ENCODE measurements at places on chromosomes 4 and X.

DNA sequence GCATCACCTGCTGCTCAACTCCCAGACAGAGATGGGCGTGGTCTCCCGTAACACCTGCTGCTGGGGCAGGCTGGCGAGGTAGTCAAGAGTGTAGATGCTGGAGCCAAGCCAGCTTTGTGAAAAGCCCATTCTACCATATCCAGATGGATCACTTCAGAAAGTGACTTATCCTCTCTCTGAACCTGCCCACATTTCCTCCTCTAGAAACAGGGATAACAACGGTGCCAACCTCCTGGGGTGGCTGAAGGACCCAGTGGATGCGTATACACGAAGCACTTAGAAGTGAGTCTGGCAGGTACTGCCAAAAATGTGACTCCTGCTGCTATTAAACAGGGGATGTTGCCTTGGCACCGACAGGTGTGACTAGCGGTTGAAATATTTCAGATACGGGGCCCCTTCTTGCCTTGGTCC lies 95.8 kb downstream of the SORBS2 start:
- no peak for DNase-seq

GRCh38 chr4:39609454-39609931 lies 29.2 kb downstream of the SMIM14 start:
- DNase-seq: no peak

GRCh38 chr4:74279716-74280115 lies 28.6 kb upstream of the EPGN start:
- DNase-seq: no peak

GRCh38 chr4:72305080-72305479 lies 263.9 kb downstream of the ADAMTS3 start:
- no peak for DNase-seq

DNA sequence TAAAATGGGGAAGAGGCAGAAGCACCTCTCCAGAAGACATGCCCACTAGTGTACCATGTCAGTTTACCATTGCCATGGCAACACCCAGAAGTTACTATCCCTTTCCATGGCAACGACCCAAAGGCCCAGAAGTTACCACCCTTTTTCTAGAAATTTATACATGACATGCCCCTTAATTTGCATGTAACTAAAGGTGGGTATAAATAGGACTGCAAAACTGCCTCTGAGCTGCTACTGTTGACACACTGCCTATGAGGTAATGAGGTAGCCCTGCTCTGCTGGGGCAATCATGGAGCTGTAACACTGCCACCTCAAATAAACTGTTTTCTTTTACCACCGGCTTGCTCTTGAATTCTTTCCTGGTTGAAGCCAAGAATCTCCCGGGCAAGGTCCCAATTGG lies 13.9 kb upstream of the BEX4 start:
- DNase-seq: no peak

GRCh38 chrX:2828344-2828958 lies at the start of gene GYG2:
GYG2 (plus strand) TSS chrX:2828930; CDS start chrX:2830189, 1,259 bp downstream.
- no peak for DNase-seq

Data from stimulated activated CD4-positive, alpha-beta T cell treated with anti-CD3 and anti-CD28 coated beads, TNF-alpha, amount 100 ng/mL, for 24 hours (primary cell).